Endothelial cell of umbilical vein (primary cell): ENCODE measurements at places on chromosomes 3 and 15. TPM values are rescaled to one million over a fixed set of nuclear protein-coding genes. Genes with fewer than 3 reads are reported as not detected.

MAP6D1 gene
- 3.2 and 3.5 TPM in 2 replicates for total RNA-seq

CTDSPL gene
- 27.6 and 43.2 TPM in 2 replicates for total RNA-seq

VIPR1 gene
- total RNA-seq, result 0.67 and 3.8 TPM in 2 replicates

CD200 gene
- 7.2 and 8.2 TPM in 2 replicates for total RNA-seq

PCOLCE2 gene
- not detected in 2 replicates for total RNA-seq

HRH1 gene
- total RNA-seq, result 16.2 and 22.0 TPM in 2 replicates

GRK7 gene
- total RNA-seq, result not detected in 2 replicates

HRG gene
- not detected in 2 replicates for total RNA-seq

IL1RAP gene
- total RNA-seq, result 8.7 and 9.2 TPM in 2 replicates

CORO2B gene
- 2.9 and 3.7 TPM in 2 replicates for total RNA-seq

XRN1 gene
- total RNA-seq, result 34.4 and 40.0 TPM in 2 replicates

SEMA5B gene
- total RNA-seq, result 0.07 and 0.44 TPM in 2 replicates

SPATA12 gene
- 0.14 TPM in 1 of 2 replicates, not detected in the other for total RNA-seq

CDHR4 gene
- total RNA-seq, result not detected in 2 replicates

BOC gene
- not detected in 2 replicates for total RNA-seq

ANKUB1 gene
- total RNA-seq, result not detected in 2 replicates

TAGLN3 gene
- total RNA-seq, result not detected in 2 replicates

NAALADL2 gene
- total RNA-seq, result 4.0 TPM in 2 replicates

HES1 gene
- total RNA-seq, result 42.0 and 60.5 TPM in 2 replicates

CFAP20DC gene
- total RNA-seq, result 1.9 and 2.1 TPM in 2 replicates

BTLA gene
- total RNA-seq, result not detected in 2 replicates

SCN11A gene
- total RNA-seq, result 0.07 TPM in 1 of 2 replicates, not detected in the other

ISLR2 gene
- total RNA-seq, result not detected in 2 replicates

DNA sequence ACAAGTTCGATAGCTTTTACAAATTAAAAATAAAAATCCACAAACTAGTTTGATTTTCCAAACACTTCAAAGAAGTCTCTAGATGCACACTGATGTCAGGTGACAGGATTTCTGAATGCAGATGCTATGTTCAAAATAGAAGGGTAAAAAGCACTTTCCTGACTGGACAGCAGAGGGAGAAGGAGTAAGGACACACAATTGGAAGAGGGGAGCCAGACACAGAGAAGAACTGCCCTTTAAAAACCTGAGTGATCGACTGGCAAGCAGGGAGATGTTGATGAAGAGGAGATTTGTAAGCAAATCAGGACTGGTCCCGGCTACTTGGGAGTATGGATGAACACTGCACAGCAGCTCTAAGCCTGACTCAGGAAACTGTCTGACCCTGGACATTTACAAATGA, 612.8 kb downstream of the MAGI1 start:
- DNase-seq, result no peak

GRCh38 chr3:31978553-31978952, 2.5 kb downstream of the OSBPL10 start:
- no peak for DNase-seq

DNA sequence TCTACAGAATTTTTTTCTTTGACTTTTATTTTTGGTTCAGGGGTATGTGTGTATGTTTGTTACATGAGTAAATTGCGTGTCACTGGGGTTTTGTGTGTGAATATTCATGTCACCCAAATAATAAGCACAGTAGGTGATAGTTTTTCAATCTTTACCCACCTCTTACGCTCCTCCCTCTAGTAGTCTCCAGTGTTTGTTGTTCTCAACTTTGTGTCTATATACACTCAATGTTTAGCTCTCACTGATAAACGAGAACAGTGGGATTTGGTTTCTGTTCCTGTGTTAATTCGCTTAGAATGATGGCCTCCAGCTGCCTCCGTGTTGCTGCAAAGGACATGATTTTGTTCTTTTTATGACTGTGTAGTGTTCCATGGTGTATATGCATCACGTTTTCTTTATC, 54.4 kb downstream of the MEF2A start:
- no peak for DNase-seq

- DNase-seq, result no peak
Measured at GRCh38 chr3:37680401-37680800, 181.3 kb upstream of the CTDSPL start.

DNA sequence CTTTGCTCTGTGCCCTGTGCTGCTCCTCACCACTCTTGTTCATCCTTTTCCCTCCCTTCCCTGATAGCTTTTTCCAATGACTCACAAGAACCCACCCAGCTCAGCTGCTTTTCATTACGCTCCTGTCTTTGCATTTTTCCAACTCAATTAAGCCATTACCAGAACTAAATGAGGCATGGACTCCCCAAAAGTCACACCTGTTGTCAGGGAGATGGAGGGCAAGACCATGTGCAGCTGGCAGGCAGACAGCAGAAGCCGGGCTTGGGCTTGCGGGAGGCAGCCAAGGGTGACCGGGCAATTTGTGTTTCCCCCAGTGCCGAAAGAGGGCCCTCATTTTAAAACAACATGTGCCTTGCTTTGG, 64.3 kb downstream of the CASR start:
- DNase-seq, result no peak

- DNase-seq, result peak; percentile 81
Measured at GRCh38 chr15:58064980-58065444, 499 bp downstream of the ALDH1A2 start.

GRCh38 chr3:103055021-103055520, 620.3 kb downstream of the ZPLD1 start:
- no peak for DNase-seq

DNA sequence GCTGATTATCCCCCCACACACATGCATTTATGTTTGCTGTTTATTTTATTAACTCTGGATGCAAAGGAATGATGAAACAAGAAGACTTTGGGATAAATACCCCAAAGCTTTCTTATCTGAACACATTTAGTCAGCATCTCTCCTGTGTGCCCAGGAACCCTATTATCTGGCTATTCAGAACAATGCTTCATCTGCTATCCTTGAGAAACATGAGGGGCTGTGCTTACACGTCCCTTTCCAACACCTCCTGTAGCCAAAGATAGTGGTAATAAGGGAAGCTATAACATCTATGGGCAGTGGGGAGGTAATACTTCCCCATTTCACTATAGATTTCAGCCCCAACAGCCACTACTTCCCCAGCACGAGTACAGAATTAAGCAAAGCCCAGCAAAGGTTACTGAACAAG, 94.7 kb downstream of the SSR3 start:
- no peak for DNase-seq

DNA sequence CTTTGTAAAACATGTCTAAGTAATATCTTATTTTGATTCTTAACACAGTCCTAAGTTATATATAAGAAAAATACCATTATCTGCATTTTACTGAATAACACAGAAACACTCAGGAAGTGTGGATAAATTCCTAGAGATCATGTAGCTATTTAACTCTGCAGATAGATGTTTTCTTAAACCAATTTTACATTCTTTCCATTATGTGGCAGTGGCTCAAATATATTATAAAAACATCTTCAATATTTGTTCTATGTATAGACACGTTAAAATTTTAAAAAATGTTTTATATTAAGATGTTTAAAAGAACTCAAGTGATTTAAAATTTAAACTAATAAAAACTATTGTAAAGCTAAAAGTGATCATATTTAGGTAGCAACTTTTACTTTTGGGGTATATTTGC, 683.8 kb downstream of the DIPK2A start:
- no peak for DNase-seq

GRCh38 chr15:35136321-35137189, 51.5 kb upstream of the NANOGP8 start:
- DNase-seq, result no peak

GRCh38 chr3:179141890-179142289, 6.3 kb upstream of the PIK3CA start:
- no peak for DNase-seq

GRCh38 chr15:76988867-76989780, 5.8 kb upstream of the PSTPIP1 start:
- DNase-seq, result no peak

- no peak for DNase-seq
Measured at GRCh38 chr3:157786618-157787017, 283.4 kb upstream of the VEPH1 start.

- no peak for DNase-seq
Measured at GRCh38 chr3:9826815-9827573, 16.8 kb downstream of the RPUSD3 start.

DNA sequence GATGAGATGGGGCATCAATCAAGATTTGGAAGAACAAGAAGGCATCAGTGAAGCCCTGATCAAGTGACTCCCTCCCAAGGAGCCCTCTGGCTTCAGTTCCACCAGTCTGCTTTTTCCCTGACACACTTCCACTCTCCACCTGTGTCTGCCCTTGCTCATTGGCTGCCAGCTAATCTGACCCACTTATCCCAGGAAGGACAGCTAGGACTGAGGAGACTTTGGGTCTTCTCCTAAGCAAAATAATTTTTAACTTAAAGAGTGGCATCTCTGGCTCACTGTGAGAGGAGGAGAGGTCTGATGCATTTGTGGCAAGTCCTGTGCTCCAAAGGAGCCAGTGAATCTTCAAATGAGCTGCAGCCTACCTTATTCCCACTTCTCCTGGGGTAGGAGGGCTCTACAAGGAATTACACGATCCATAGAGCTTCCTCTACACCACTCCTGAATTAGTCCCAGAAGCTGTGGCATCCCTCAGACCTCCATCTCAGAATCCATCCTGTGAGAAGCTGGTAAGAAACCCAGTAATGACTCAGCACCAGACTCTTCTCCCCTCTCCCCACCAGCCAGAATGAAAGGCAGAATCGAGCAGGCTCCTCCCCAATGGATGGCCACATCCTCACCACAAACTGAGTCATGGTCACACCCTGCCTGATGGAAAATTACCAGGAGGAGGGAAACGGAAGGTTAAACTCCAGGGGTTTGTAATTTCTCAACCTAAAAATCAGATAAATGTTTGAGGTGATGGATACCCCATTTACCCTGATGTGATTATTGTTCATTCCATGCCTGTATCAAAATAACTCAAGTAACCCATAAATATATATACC, 6.3 kb upstream of the PKM start:
- peak; percentile 90 for DNase-seq

- DNase-seq, result no peak
Measured at GRCh38 chr3:45253316-45253715, 27.2 kb upstream of the TMEM158 start.

DNA sequence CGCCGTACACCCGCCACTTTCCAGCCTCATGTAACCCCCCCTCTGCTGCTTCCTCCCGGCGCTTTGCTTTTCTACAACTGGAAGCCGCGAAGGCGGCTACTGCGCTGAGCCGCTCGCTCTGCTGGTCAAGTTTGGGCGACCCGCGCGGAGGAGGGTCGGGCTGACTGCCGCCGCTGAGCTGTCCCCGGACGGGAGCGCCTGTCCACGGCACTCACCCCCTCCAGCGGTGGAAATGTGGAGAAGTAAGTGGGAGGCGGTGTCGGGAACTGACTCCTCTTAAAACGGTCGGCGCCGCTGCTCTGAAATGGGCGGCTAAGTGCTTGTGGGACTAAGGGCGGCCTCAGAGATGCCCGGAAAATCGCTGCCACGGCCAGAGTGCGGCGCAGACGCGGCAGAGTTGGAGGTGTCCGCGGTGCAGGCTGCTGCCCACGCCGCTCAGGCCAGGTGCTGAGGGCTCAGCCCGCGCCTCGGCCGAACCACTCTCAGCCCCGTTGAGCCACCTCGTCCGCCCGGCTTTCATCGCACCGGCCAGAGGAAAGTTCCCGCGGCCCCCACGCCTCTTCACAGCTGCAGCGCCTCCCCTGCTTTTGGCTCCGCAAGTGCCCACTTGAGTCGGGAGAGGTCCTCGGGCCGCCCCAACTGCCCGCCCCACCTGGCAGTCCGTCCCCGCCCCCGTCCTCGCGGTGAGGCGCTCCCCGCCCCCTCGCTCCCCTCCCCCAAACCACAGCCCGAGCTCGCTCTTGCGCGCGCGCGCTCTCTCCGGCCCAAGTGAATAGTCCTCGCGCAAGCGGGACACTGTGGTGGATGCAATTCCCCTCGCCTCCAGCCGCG, at the start of gene EPHA6:
Gene EPHA6 (plus strand): TSS at position 775 of the 831 bp plus-strand sequence.
- DNase-seq, result peak; percentile 43

GRCh38 chr3:108461661-108462111, 48.7 kb downstream of the MYH15 start:
- DNase-seq, result no peak

DNA sequence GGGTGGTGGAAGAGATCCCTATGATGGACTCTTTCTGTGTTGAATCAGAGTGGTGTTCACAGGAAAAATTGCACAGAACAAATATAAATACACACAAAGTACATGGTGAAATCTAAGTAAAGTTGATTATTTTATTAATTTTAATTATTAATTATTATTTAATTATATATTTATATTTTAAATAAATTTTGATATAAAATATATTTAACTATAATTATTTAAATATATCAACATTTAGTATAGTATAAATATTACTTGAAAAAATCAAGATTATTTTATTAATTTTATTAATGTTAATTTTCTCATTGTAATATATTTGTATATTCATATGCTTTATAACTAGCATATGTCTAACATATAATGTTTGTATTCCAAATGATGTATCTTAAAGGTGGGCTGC, 11.3 kb upstream of the ATP10A start:
- no peak for DNase-seq

- no peak for DNase-seq
Measured at GRCh38 chr3:18283680-18284079, 141.5 kb downstream of the SATB1 start.

DNA sequence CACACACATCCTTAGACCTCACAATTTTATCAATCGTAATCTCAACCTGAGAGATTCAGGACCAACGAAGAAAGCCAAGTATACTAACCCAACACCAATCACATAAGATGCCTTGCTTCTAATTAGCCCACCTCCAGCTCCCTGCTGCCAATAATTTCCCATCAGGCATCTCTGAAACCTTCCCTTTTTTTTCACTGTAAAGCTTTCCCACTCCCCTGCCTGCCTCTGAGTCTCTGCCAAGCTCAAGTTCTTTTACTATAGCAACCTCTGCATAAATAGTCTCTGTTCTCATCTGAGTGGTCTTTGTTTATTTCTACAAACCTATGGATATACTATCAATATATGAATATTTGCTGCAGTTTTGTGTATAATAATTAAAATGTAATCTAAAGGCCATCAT, 86.5 kb downstream of the PIK3CB start:
- DNase-seq, result no peak

GRCh38 chr3:197522881-197523441, 32.8 kb downstream of the BDH1 start:
- DNase-seq, result no peak

- DNase-seq, result peak; percentile 59
Measured at GRCh38 chr3:192063570-192063969, 602.6 kb downstream of the PYDC2 start.

GRCh38 chr3:105417525-105418289, 51.0 kb downstream of the ALCAM start:
- DNase-seq, result peak; percentile 29
